ENCODE measurements at places on chromosomes 11 and 22. TPM values are rescaled to one million over a fixed set of nuclear protein-coding genes. Genes with fewer than 3 reads are reported as not detected.

LIF gene
- 0.50 TPM for total RNA-seq

TREH gene
- total RNA-seq, result not detected

SCGB2A2 gene
- not detected for total RNA-seq

NTM gene
- 4.3 TPM for total RNA-seq

ANO5 gene
- total RNA-seq, result 9.9 TPM

TSGA10IP gene
- 7.3 TPM for total RNA-seq

GRAMD4 gene
- 30.2 TPM for total RNA-seq

APOL6 gene
- 0.03 TPM for total RNA-seq

SYCE3 gene
- not detected for total RNA-seq

NLRP6 gene
- not detected for total RNA-seq

DNA sequence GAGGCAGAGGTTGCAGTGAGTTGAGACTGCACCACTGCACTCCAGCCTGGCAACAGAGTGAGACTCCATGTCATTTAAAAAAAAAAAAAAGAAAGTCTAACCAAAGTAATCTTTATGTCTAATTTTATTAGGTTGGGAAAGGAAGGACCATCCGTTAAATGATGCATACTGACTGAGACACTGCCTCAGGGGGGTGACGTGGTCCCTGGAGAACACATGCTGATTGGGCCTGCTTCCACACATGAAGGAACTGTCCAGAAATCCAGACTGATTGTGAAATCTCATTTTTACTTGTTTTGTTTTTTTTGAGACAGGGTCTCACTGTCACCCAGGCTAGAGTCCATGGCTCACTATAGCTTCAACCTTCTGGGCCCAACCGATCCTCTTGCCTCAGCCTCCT, 5.5 kb downstream of the SF3A1 start:
- no peak for DNase-seq

GRCh38 chr11:92838759-92839310, 130.6 kb upstream of the MTNR1B start:
- DNase-seq, result peak; percentile 56

- peak; percentile 9 for DNase-seq
These were observed 959 bp upstream of the HIPK3 start for GRCh38 chr11:33256031-33256812.

DNA sequence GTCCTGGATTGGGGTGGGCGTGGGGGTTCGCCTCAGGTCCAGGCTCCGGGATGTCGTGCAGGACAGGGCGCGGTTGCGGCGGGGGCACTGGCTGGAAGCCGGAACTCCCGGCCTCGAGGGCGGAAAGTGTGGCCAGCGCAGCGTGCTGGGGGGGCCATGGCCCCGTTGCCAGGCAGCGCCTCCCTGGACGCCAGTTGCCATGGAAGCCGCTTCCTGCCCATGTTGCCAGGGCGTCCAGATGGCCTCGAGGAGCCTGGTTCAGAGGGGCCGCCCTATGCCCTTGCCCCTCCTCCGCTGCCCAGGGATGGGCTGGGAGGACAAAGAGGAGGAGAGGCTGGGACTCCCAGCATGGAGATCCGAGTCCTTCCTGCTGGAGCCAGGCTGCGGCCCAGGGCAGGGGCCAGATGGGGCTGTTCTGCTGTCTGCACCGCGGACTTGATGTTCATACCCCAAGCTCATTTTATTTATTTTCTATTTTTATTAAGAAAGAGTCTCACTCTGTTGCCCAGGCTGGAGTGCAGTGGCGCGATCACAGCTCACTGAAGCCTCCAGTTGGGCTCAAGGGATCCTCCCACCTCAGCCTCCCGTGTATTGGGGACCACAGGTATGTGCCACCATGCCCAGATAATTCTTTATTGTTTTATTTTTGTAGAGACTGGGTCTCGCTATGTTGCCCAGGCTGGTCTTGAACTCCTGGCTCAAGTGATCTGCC, 4.6 kb upstream of the CCDC188 start:
- DNase-seq, result peak; percentile 31

DNA sequence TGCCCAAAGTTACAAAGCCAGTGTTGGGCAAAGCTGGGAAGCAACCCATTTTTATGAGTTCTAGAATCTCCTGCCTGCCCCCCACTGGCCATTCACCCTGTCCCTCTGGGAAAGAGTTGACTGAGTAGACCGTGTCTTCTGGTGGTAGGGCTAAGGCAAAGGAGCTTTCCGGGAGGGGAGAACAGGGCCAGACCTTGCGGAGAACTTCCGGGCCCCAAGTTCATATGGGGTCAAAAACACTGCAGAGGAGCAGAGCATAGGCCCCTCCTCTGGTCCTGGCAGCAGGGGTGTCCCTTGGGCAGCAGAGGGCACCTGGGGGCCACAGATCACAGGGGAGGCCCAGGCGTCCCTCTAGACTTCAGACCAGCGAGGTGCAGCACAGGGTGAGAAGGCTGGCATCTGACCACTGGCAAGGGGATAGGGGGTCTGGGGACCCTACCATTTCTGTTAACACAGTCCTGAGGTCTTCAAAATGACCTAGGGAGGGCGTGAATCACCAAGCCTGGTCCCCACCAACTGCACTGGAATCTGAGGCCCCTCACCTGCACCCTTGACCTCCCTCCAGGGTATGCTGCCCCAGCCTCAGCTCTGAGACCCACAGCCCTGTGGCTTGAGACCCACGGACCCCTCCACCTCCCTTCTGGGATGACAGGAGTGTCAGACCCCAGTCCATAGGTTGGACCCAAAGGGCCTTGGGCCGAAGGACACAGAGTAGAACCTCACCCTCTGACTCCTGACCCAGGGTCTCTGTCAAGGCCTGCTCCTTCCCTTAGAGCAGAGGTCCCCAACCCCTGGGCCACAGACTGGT, 1.3 kb upstream of the ARAP1 start:
- DNase-seq, result no peak

DNA sequence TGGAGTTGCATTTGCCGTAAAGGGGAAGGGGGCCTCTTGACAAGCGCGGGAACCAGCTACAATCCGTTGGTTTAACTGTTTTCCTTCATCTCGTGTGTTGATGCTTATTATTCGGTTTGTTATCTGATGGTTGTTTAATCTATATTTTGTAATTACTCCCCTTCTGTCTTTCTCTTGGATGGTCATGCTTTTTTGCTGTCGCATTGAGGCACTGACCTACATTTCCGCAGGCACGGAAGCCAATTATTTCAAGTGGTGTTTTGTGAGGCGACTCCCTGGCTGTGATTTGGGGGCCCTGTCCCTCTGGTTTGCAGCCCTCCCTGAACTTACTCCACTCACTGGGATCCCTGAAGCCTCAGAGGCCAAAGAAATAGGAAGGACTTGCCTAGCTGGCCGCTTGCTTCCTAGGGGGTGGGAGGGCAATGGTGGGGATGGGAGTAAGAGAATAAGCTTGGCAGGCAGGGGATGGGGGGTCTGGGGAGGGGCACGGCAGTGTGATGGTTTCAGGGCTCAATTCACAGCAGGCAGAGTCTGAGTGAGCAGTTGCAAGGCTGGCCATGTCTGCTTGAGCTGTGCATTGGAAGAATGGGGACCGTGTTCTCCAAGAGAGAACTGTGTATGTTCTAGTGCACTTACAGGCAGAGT, 165.8 kb upstream of the B3GAT1 start:
- DNase-seq, result no peak

GRCh38 chr11:76684516-76684915, 14.0 kb upstream of the LRRC32 start:
- no peak for DNase-seq

- DNase-seq, result no peak
These were observed 99.3 kb downstream of the TBC1D22A start for GRCh38 chr22:46861468-46862367.

GRCh38 chr11:86140334-86140990, 71.6 kb upstream of the PICALM start:
- no peak for DNase-seq

- DNase-seq, result no peak
These were observed 67.7 kb downstream of the SNX19 start for GRCh38 chr11:130848361-130849214.

DNA sequence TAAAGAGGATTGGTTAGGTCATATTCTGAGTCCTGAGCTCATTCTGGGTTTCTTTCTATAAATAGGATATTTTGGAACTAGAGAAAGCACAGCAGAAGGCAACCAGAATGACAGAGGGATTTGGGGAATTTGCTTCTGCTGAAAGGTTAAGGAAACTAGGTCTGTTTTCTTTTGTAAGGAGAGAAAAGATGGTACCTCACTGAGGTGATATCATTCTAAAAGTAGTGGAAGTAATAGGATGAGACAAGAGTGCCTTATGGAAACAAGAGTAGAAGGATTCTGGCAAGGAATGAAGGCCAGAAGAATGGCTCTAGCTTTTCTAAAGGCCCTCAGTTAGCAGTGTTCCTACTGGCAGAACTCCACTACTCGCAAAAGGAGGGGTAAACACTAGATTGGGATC, 26.7 kb upstream of the BDNF start:
- no peak for DNase-seq

- no peak for DNase-seq
These were observed 34.7 kb upstream of the CLNS1A start for GRCh38 chr11:77672264-77672663.

DNA sequence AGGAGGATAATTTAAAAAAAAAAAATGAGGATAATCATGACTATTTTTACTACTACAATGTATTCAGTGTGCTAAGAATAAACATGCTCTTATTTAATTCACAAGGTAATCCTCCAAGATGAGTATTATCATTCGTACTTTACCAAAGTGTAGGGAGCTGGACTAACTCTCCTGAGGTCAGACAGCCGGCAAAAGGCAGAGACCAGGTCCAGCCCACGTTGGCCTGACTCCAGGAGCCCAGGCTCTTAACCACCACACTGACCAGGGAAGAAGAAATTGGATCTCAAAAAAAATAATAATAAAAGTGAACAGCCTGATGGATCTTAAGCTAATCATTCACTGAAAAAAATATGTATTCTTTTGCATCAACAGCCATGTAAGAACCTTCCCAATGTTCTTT, 25.2 kb downstream of the PLAAT3 start:
- DNase-seq, result no peak

- no peak for DNase-seq
These were observed 1.4 kb upstream of the CSF2RB start for GRCh38 chr22:36911887-36912661.

DNA sequence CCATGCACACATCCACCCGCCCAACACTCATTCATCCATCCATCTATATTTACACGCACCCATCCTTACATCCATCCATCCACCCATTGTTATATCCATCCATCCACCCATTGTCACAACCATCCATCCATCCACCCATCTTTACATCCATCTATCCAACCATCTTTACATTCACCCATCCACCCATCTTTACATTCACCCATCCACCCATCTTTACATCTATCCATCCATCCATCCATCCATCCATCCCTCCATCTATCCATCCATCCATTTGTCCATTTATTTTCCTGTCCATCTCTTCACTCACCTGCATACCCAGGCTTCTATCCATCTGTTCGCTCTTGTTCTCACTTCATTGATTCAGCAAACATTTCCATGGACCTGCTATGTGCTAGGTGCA, 49.8 kb downstream of the SGSM1 start:
- no peak for DNase-seq

DNA sequence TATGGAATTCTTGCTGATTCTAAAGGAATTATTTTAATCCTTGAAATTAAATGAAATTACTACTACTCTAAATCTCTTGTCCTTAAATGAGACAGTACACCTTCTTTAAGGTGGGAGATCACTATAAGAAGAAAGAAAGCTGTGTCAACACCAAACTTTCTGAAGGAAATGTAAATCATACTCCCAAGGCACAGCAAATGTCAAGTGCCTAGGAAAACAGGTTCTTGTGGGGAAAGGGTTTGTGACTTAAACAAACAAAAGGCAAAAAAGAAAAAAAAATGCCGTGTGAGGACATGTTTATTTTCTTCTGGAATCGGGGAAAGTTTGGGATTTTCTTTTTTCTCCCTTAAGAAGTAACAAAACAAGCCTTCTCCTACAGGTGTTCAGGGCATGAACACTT, 745.1 kb downstream of the DLG2 start:
- no peak for DNase-seq

- DNase-seq, result no peak
These were observed 1.2 kb downstream of the MAPK8IP2 start for GRCh38 chr22:50601669-50602337.

GRCh38 chr22:36218648-36219193, 17.1 kb upstream of the APOL4 start:
- no peak for DNase-seq

DNA sequence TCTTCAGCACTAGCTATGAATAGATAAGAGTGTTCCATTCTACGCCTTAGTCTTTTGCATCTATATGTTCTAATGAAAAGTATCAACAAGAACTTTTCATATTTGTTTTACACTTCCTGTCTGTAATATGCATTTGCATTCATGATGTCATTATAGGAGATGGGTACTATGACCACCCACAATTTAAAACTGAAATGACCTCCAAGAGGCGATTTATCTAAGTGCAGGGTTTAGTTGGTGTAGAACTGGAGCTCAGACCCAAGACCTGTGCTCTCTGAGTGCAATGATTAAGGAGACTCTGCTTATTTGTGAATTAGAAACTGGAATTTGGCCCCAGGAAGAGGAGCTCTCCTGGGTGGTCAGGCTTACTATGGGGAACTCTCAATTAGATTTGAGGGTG, 289.1 kb downstream of the ETS1 start:
- DNase-seq, result no peak

DNA sequence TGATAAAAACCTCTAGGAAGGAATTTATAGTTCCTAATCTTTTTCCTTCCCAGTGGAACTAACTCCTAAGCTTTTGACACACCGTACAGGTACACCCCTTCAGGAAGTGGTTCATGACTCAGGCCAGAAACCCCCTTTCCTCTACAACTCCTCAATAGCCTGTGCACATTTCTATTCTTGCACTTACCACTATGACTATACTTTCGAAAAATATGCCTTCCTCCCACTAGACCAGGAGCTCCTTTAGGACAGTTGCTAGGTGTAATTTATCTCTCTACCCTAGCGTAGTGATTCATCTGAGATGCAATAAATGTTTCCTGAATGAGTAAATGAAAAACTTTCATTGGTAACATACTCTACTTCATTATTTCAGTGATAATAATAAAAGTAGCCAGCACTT, 14.5 kb downstream of the MAP6 start:
- no peak for DNase-seq

- DNase-seq, result no peak
These were observed 154.5 kb upstream of the BLID start for GRCh38 chr11:122270535-122270934.

DNA sequence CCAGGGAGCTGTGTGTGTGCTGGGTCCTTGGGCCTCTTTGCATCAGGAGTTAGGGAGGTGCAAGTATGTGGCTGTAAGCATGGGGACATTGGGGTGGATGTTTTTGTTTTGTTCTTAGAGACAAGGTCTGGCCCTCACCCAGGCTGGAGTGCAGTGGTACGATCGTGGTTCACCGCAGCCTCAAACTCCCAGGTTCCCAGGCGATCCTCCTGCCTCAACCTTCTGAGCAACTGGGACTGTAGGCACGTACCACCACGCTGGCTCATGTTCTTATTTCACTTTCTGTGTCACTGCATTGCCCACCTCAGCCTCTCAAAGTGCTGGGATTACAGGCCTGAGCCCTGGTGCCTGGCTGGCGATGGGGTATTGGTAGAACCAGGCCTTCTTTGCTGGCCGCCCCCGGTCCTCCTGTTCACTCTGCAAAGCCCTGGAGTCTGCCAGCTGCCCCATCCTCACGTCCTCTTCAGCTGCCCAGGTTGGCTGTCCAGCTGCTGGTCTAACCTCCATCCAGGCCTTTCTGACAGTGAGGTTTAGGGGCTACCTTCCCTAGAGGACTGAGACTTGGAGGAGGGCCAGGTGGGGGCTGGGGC, 851 bp upstream of the GRAMD4 start:
- no peak for DNase-seq

GRCh38 chr11:79179087-79179486, 261.7 kb downstream of the TENM4 start:
- no peak for DNase-seq

GRCh38 chr22:17655289-17655688, 16.7 kb downstream of the BCL2L13 start:
- no peak for DNase-seq

Measured in neural progenitor cell (in vitro differentiated cells).